ENCODE measurements at places on chromosomes 4 and X. TPM values are rescaled to one million over a fixed set of nuclear protein-coding genes. Genes with fewer than 3 reads are reported as not detected.

Gene ARHGAP24
- 68.8 TPM for polyA plus RNA-seq

Gene GJB1
- polyA plus RNA-seq, result not detected

Gene USP26
- polyA plus RNA-seq, result not detected

Gene ADGRG2
- 7.6 TPM for polyA plus RNA-seq

Gene KLF8
- 6.9 TPM for polyA plus RNA-seq

Gene GPRASP2
- polyA plus RNA-seq, result 14.8 TPM

Gene FGF13
- 102 TPM for polyA plus RNA-seq

Gene TMEM156
- polyA plus RNA-seq, result 0.10 TPM

Gene MTMR8
- 1.8 TPM for polyA plus RNA-seq

Gene UGT2B15
- polyA plus RNA-seq, result not detected

Gene RNF150
- polyA plus RNA-seq, result 112 TPM

Gene SSX2
- polyA plus RNA-seq, result not detected

Gene TLL1
- 2.5 TPM for polyA plus RNA-seq

Measured in muscle of arm (tissue), 14 donors.